NCI-H2227 treated with DMSO at 0.1 percent for 48 hours (cell line): ENCODE measurements at places on chromosomes 2 and 18.

GRCh38 chr2:169599568-169599967 lies 15.4 kb downstream of the PPIG start:
- DNase-seq: no peak

DNA sequence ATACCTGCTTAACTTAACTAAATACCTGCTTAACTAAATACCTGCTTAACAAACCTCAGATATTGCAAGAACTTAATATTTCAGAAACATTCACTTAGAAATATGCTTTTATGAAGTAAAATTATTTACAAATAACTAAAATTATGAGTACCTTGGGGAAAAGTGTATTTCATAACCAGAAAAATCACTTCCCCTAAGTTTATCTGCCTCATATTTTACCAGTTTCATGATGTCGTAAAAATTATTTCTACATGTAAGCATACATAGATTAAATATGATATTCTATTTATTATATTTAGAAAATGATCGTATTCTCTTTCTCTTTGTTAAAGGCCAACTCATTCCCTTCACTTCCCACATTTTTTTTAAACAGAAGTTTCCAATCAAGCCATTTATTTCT lies 41.5 kb upstream of the DSC1 start:
- no peak for DNase-seq

- no peak for DNase-seq
These were observed 159.3 kb downstream of the CYRIA start for GRCh38 chr2:16506366-16506765.

- DNase-seq: no peak
These were observed 158.6 kb downstream of the PIK3C3 start for GRCh38 chr18:42113529-42114191.

DNA sequence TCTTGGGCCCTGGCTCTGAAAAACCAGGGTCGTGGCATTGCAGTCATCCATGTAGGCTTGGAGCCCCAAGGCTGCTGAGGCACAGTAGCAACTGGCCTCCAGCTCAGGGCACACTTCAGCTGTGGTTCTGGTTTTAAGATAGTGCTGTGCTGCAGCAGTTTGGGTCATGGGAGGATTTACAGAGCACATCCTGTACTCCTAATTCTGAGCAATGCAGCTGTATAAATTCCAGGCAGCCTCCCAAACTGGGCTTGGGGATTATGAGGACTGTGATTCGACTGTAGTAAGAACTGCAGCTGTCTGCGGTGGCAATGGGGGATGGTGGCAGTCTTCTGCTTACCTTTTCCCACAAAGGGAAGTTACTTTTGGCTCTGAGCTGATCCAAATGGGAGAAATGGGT lies 536.3 kb upstream of the GCFC2 start:
- DNase-seq: no peak

- DNase-seq: no peak
These were observed 103.5 kb downstream of the TPO start for GRCh38 chr2:1516798-1517060.

- DNase-seq: no peak
These were observed 575.9 kb upstream of the ZEB2 start for GRCh38 chr2:145095641-145096435.

GRCh38 chr2:42960842-42961180 lies 168.4 kb upstream of the HAAO start:
- DNase-seq: no peak

GRCh38 chr2:69828938-69829255 lies 563 bp upstream of the GMCL1 start:
- DNase-seq: no peak

DNA sequence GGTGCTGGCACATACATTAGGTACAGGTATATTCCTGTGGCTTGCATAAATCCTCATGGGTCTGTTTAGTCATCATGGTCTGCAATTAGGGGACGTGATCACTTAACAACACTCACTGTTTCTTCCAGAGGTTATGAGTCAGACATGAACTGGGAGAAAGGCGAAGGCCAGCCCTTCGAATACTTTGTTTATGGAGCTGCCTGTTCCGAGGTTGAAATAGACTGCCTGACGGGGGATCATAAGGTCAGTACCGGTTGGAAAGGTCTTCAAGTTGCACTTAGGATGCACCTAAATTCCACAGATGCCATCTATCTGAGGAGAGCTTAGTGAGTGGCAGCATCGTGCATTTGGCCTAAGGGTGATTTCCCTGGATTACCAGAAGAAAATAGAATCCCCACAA lies 76.9 kb downstream of the AOX1 start:
- no peak for DNase-seq

- no peak for DNase-seq
These were observed 140.4 kb downstream of the THSD7B start for GRCh38 chr2:136905779-136906178.
